Endothelial cell (in vitro differentiated cells): ENCODE measurements at places on chromosomes 5 and 9.

GRCh38 chr5:52727020-52727419 is 60.7 kb upstream of the ITGA1 start:
- DNase-seq: no peak

DNA sequence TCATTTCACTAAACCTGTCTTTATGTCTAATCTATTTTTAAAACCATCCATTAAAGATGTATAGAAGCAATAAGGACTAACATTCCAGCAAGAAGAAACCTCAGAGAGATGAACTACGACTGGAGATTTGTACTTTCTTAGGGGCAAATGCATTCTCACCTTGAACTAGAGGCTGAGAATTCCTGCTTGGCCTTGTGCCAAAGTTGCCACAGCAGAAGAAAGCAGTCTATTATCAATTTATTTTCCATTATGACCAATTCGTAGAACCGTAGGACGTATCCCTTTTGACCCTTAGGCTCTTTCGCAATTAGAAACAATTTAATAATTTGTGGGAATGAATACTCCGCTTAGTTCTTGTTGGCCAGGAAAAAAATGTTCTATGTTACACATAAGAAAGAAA is 1647.4 kb upstream of the CDH9 start:
- DNase-seq: no peak

DNA sequence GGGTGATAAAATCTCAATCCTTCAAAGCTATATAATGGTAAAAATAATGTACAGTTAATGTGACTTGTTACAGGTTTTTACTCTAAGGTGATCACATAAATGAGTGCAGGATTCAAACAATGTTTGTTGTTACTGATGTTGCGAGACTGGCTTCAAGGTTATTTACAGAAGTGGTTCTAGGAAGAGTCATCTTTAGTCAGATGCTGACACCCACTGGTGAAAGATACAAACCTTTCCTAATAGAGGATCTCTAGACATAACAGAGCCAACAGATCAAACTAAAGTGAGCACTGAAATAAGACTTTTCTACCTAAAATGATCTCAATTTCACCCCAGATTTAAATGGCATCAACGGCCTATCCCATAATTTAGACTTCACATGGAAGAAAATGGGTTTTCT is 20.2 kb downstream of the ARSB start:
- DNase-seq: no peak

GRCh38 chr9:134533850-134534588 is 107.6 kb upstream of the COL5A1 start:
- no peak for DNase-seq

DNA sequence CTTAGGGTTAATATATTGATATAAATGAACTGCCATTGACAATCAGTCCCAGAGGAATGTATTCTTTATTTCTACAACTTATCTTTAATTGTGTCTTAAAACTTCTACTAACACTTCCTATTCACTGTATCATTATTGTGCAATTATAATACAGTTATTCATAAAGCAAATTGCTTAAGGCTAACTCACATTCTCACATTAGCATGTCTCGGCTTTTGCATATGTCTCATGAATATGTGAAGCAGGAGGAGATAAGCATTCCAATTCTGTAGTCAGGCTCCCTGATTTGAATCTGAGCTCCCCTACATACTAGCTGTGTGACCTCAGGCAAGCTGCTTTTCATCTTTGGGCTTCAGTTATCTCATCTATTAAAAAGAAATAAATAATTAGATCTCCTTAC is 45.4 kb downstream of the PLGRKT start:
- DNase-seq: no peak

GRCh38 chr9:89661956-89662717 is 57.3 kb downstream of the GADD45G start:
- peak; percentile 85 for DNase-seq

DNA sequence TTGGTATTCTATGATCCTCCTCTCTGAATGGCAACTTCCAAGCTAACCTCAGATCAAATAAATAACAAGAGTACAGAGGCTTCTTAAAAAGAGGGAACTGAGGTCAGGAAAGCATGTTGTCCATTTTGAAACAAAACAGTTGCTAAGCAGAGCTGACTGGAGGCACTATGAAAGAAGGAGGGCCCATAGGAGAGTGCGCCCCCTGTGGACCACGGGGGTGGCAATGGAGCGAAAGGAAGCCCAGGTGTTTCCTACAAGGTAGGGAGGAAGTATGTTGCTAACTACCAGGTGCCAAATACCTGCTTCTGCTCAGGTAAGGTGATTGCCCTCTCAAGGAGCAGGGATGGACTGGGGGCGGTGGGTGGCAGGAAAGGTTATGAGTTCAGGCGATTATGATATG is 101.8 kb upstream of the MAST4 start:
- DNase-seq: no peak

- DNase-seq: no peak
Observed at GRCh38 chr5:67066815-67067214, 129.8 kb downstream of the CD180 start.

DNA sequence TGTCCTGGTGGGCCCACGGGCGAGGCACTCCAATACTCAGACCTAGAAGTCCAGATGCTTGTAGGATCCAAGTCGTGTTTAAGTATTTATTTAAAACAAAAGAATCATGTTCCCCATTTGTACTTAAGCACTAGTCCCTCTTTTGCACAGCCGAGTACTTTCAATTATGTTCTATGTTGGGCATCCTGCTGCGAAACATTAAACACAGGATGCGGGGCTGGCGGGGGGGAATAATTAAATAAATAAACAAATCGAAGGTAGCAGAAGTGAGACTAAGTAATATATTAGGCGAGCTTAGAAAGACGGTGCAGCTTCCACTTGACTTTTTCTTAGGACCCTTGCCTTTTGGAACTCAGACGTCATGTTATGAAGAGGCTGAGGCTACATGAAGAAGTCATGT is 1129.2 kb upstream of the ACO1 start:
- no peak for DNase-seq

- DNase-seq: no peak
Observed at GRCh38 chr5:153367466-153367865, 123.0 kb upstream of the GRIA1 start.

DNA sequence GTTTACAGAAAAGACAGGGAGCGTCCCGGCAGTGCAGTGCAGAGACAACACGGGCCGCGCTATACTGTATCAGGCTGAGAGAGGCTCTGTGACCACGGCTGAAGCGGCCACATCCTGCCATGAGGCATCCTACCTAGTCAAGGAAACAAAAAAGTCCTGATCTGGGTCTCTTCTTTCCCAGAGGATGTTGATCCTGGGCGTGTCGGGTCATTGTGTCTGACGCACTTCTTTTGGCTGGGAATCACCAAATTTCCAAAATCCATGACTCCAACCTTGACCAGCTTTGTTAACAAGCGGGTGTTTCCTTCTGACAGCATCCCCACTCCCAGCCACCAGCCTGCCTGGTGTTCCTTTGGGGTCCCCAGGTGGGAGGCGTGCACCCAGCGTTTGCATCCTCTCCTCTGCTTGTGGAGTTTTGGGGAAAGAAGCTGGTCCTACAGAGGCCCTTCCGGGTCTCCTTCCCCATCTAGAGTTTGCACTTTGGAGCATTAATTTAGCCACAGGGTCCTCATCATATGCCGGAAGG is 91.4 kb upstream of the RAI14 start:
- no peak for DNase-seq
